Fibroblast of lung (primary cell): ENCODE measurements at places on chromosomes 7 and 10.

DNA sequence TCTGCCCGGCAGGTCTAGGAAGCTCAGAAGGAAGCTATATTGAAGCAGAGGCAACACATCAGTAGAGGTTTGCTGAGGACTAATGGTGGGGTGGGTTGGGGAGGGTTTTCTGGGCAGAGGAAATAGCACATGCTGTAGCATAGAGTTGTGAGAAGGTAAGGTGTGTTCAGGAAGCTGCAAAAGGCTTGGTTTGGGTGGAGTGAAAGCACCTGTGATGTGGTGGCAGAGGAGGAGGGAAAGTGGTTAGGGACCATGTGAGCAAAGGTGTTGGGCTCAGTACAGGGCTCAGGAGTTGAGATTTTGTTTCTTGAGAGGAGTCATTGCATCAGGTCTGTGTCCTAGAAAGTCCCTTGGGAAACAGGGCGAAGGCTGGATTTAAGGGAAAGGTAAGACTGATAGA is 294.6 kb downstream of the SORCS3 start:
- DNase-seq = no peak

- no peak for DNase-seq
Measured at GRCh38 chr10:36366065-36366464, 724.0 kb upstream of the FZD8 start.

DNA sequence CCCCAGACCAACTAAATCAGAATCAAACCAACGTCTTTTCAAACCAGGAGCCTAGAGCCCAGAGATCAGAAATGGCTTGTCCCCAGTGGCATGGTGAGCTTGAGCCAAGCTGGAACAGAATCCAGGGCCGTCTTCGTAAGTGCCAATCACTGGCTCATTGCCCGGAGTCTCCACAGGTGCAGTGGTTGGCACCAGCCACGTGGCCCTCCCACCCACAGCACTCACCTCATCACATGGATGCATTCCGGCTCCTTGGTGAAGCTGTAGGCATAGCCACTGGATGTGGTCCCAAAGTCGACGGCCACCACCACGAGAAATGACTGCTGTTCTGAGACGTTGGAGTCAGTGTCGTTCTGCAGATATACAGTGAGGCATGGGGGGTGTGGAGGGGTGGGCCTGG is 37.4 kb downstream of the HSPA12A start:
- DNase-seq = no peak

DNA sequence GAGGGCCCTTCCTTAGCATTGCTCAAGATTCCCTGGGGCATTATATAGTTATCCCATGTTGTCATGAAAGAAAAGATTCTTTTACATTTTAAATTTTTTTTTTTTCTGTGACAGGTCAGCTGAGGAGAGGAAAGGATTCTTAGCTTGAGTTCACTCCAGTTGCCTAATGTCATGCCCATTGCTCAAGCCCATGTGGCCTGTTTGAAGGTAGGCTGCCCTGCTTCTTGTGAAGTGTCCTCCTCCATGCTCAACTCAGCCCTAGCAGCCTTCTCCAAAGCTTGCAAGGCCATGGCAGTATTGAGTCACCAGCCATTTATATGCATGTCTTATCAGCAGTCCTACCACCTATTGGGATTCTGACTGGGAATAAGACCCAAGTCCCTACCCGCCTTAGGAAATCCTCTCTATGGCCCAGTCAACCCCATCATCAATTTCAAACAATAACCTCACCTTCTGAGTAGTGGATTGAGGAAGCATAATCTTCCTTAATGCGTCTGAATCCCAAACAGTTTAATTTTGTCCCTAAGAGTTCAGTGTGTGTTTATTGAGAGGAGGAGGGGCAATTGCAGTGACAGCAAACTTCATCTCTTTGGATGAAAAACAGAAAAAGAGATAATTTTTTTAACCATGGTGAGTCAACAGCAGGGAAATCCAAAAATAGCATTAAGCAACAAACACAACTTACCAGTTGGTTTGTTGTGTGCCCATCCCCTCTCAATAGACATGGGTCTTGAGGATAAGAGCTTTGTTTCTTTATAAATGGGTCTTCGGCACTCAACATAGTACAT is 38.6 kb upstream of the WASL start:
- DNase-seq = no peak

GRCh38 chr7:129343099-129343700 is 91.0 kb upstream of the STRIP2 start:
- DNase-seq = peak; percentile 39

- no peak for DNase-seq
Measured at GRCh38 chr10:26781797-26782196, 79.0 kb downstream of the ABI1 start.

- DNase-seq = no peak
Measured at GRCh38 chr10:51300617-51301304, 226.5 kb downstream of the PRKG1 start.

DNA sequence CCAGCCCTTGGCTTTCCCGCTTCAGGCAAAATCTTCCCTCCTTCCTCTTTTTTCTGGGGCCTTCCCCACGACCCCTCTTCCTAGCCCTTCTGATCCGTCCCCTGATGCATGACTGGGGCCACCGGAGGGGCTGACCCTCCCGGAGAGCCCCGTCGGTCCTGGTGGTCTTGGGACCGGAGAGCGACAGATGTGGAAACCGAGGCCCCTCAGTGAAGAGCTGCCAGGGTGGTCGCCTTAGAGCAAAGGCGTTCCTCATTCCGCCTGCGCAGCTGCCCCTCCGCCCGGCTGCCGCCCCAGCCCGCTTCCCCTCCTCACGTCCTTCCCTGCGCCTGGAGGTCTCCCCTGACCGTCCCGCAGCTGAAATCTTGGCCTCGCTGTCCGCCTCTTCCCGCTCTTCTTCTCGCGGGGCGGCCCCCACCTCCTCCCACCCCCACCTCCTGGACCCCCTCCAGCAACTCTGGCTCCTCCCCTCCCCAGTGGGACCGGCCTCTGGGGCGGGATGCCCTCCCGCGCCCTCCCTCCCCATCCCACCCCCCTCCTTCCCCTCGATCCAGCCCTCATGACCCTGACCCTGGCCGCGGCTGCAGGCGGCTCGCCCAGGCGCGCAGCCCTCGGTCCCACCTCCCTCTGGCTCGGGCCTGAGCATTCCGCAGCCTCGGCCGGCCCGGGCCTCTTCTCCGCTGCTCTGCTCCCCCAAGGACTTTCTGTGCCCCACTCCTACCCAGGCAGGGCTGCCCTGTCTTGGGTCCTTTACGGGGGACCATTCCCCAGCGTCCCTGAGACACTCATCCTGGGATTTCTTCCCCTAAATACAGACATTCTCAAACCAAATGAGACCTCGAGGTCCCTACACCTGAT is at the start of gene RARRES2:
Gene RARRES2 (minus strand): TSS at position 367 of the 858 bp plus-strand sequence. CDS start 1,020 bp downstream, outside the sequence.
- peak; percentile 74 for DNase-seq

DNA sequence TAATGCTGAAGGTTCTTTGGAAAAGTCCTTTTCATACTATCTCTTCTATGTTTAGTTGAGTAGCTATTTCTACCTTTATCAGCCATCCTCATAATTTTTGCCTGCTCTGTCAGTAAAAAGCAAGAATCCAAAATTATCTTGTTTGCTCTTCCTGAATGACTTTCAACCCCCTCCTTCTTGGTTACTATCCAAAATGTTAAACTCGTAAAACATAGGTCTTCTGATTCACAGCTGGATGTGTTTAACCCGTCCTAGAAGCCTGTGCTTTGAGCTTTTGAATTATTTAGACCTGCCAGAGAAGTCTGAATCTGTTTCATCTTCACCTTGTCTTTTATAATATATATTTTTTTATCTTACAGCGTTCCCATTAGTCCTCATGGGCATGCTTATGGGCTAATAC is 136.4 kb upstream of the MDFIC start:
- no peak for DNase-seq

DNA sequence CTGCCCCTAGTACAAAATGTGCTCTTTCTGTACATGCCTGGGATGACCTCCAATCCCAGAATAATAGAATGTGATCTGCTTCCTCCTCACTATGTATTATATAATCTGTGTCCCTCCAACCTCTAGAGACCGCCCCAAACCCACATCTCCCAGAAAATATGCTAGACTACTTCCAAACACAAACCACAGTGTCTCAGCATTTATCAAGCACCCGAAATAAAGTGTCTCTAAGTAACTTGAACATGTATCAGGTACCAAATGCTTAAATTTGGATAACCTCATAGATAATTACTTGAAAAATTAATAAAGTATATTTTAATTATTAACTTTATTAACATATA is 16.1 kb downstream of the LYZL1 start:
- DNase-seq = no peak

- DNase-seq = peak; percentile 84
Measured at GRCh38 chr7:90824386-90825307, 228.5 kb downstream of the CDK14 start.

GRCh38 chr7:84490661-84491060 is 296.1 kb upstream of the SEMA3A start:
- no peak for DNase-seq

DNA sequence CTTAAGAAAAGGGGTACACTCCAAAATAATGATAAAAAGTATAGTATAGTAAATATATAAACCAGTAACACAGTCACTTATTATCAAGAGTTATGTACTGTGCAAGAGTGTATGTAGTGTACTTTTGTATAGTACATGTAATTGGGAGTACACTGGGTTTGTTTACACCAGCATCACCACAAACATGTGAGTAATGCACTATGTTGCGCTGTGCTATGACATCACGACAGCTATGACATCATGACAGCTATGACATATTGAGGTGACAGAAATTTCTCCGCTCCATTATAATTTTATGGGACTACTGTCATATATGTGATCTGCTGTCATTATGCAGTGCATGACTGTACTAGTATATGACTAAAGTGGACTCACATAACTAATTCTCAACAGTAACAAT is 84.6 kb downstream of the KMT2C start:
- DNase-seq = peak; percentile 15

DNA sequence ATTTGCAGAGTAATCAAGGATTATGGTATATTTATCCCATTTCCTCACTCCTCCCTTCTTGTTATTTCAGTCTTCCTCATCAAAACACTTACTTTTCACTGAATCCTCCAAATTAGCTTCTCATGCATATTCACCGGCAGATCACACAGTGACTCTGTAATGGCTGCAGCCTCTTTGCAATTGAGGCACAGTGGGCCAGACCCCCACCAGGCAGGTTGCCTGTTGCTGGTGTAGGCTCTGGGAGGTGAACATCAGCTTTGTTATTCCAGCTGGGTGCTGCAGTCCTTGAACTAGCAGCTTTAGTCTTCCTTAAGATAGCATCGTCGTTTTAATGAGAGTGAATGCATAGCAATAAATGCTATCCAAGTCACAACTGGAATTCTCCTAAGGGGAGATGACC is 449.3 kb downstream of the CNTNAP2 start:
- DNase-seq = no peak

- DNase-seq = no peak
Measured at GRCh38 chr7:43124388-43124787, 11.9 kb downstream of the HECW1 start.

DNA sequence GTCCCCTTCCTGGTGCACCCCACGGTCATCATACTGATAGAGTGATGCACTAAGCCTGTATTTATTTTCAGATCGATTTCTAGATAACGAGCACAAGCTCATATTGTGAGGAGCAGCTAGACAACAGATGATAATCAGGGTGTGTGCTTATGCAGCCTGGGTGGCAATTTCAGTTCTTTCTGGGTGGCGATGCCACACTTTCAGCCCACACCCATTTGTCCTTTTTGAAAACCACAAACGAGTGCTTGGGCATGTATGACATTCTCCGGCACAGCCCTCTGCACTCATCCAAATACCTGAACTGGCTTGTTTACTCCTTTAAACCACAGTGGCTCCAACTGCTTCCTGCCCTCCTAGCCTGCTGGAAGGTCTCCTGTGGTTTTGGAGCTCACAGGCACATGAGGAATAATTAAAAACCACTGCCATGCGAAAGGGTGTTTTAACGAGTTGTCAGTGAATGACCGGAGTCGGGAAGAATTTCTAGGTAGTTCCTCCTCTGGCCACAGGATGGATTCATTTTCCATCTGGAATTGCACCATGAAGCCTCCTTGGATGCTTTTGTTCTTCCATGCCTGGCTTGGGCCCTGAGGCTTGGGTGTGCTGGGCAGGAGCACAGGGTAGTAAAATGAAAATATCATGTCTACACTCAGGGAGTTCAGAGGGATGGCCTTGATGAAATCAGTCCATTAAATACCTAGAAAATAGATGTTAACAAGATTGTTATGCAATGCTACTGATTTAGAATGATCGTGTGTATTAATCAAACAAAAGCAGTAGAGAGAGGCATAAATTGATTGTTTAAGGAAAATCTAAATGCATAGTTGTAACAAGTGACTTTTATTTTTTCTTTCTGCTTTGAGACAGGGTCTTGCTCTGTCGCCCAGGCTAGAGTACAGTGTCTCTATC is 52.4 kb upstream of the ITGB1 start:
- DNase-seq = peak; percentile 95

GRCh38 chr10:29435809-29436501 is 147.1 kb downstream of the LYZL1 start:
- DNase-seq = peak; percentile 27

GRCh38 chr7:3942816-3943745 is 642.0 kb downstream of the SDK1 start:
- peak; percentile 7 for DNase-seq

- DNase-seq = no peak
Measured at GRCh38 chr7:34875481-34875880, 161.8 kb downstream of the DPY19L1 start.

DNA sequence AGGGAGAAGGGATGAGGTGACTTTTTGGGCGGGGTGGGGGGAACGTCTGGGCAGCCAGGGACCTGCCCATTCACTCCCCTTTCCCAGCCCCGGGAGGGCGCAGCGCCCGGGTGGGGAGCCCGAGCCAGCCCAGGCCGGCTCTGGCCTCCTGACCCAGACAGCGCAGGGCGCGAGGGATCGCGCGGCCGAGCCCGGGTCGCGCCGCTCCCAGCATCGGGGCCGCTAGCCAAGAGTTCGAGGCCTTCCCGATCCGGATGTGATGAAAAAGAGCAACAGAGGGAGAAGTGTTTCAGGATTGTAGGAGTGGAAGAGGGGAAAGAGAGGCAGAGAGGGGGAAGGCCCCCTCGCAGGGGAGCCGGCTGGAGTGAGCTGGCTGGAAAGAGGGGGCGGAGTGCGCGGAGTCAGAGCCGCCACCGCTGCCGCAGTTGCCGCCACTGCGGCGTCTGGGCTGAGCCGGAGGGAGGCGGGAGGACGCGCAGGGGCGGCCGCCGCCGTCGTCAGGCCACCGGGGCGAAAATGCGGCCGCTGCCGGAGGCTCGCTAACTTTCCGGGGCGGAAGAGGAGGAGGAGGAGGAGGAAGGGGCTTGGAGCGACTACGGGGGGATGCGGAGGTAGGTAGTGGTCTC is at the start of gene MDFIC:
Gene MDFIC (plus strand): TSS at position 69 of the 626 bp plus-strand sequence. CDS start 940 bp downstream, outside the sequence.
- DNase-seq = peak; percentile 72

GRCh38 chr10:58932577-58933314 is 243.7 kb upstream of the PHYHIPL start:
- DNase-seq = no peak

- no peak for DNase-seq
Measured at GRCh38 chr10:116197946-116198675, 74.9 kb downstream of the GFRA1 start.

GRCh38 chr7:50359258-50359994 is 54.9 kb downstream of the IKZF1 start:
- DNase-seq = no peak

DNA sequence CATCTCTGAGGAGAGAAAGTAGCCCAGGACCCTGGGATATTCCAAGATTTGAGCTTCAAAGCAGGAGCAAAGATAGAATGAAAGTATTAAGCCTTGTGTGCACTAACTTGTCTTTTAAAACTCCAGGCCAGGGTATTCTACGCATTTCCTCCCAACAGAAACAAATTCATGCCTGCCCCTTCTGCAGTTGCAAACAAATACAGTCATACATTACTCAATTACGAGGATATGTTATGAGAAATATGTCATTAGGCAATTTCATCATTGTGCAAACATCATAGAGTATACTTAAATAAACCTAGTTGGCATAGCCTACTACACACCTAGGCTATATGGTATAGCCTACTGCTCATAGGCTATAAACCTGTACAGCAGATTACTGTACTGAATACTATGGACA is 154.5 kb upstream of the KIAA1217 start:
- DNase-seq = no peak

- DNase-seq = no peak
Measured at GRCh38 chr7:110400411-110400810, 690.5 kb upstream of the LRRN3 start.
